A549 treated with Hydrocortisone at 1 μM for 4 hours (cell line): ENCODE measurements at places on chromosomes 6 and 20. TPM values are rescaled to one million over a fixed set of nuclear protein-coding genes. Genes with fewer than 3 reads are reported as not detected.

DAAM2 gene
- 0.09 to 0.52 TPM (median 0.13 TPM) in 5 replicates for total RNA-seq

TNF gene
- 0.08 to 0.12 TPM in 2 of 5 replicates, not detected in the others for total RNA-seq

OXT gene
- total RNA-seq: not detected in 5 replicates

PCSK2 gene
- not detected in 5 replicates for total RNA-seq

SLC17A3 gene
- 0.70 to 1.1 TPM (median 1.0 TPM) in 5 replicates for total RNA-seq

ZSCAN23 gene
- total RNA-seq: not detected in 5 replicates

DEFB123 gene
- not detected in 5 replicates for total RNA-seq

MACROD2 gene
- 0.41 to 0.67 TPM (median 0.50 TPM) in 5 replicates for total RNA-seq

CST2 gene
- total RNA-seq: 0.59 to 1.2 TPM (median 0.71 TPM) in 5 replicates

SRSF3 gene
- total RNA-seq: 491 to 694 TPM (median 517 TPM) in 5 replicates

CDH22 gene
- total RNA-seq: 0.02 to 0.05 TPM (median 0.03 TPM) in 4 of 5 replicates, not detected in the other

RAB23 gene
- 7.1 to 9.0 TPM (median 8.4 TPM) in 5 replicates for total RNA-seq

CLVS2 gene
- total RNA-seq: 0.08 to 0.26 TPM (median 0.17 TPM) in 5 replicates

VSTM2L gene
- total RNA-seq: 18.5 to 30.4 TPM (median 21.4 TPM) in 5 replicates

MRPS26 gene
- 102 to 153 TPM (median 148 TPM) in 5 replicates for total RNA-seq

SLC17A9 gene
- total RNA-seq: 0.06 to 0.12 TPM (median 0.08 TPM) in 3 of 5 replicates, not detected in the others

OPRM1 gene
- total RNA-seq: not detected in 5 replicates

CFAP206 gene
- 0.06 to 0.79 TPM (median 0.47 TPM) in 5 replicates for total RNA-seq

GJA10 gene
- total RNA-seq: not detected in 5 replicates

MICB gene
- 6.1 to 7.7 TPM (median 7.3 TPM) in 5 replicates for total RNA-seq

OGFRL1 gene
- 4.3 to 7.2 TPM (median 5.4 TPM) in 5 replicates for total RNA-seq

SOBP gene
- total RNA-seq: 0.68 to 1.2 TPM (median 0.85 TPM) in 5 replicates

SMLR1 gene
- not detected in 5 replicates for total RNA-seq

TBC1D7 gene
- 24.4 to 28.3 TPM (median 27.2 TPM) in 5 replicates for total RNA-seq

BHLHE23 gene
- total RNA-seq: not detected in 5 replicates

GRM1 gene
- total RNA-seq: 0.02 to 0.05 TPM (median 0.02 TPM) in 3 of 5 replicates, not detected in the others

RHAG gene
- not detected in 5 replicates for total RNA-seq

NKX2-4 gene
- total RNA-seq: 0.05 TPM in 1 of 5 replicates, not detected in the others

SGK2 gene
- total RNA-seq: 7.1 to 8.1 TPM (median 7.2 TPM) in 5 replicates

GINS1 gene
- 29.1 to 38.4 TPM (median 36.5 TPM) in 5 replicates for total RNA-seq

TPX2 gene
- 97.7 to 131 TPM (median 102 TPM) in 5 replicates for total RNA-seq

PPP1R16B gene
- total RNA-seq: 0.08 to 0.22 TPM (median 0.14 TPM) in 5 replicates

CD40 gene
- 3.1 to 5.1 TPM (median 4.1 TPM) in 5 replicates for total RNA-seq

FILIP1 gene
- 0.20 to 0.35 TPM (median 0.29 TPM) in 5 replicates for total RNA-seq

ARHGAP18 gene
- 4.0 to 6.3 TPM (median 5.2 TPM) in 5 replicates for total RNA-seq

ZNF334 gene
- total RNA-seq: not detected in 5 replicates

SLC32A1 gene
- not detected in 5 replicates for total RNA-seq

CEBPB gene
- total RNA-seq: 145 to 325 TPM (median 294 TPM) in 5 replicates

TP53TG5 gene
- not detected in 5 replicates for total RNA-seq

MEP1A gene
- total RNA-seq: 0.05 TPM in 1 of 5 replicates, not detected in the others

NEURL2 gene
- 0.72 to 1.2 TPM (median 0.95 TPM) in 5 replicates for total RNA-seq

COL20A1 gene
- total RNA-seq: 0.38 to 0.93 TPM (median 0.71 TPM) in 5 replicates

RNF39 gene
- total RNA-seq: 0.05 to 0.06 TPM (median 0.05 TPM) in 3 of 5 replicates, not detected in the others

KHDC1L gene
- total RNA-seq: 0.24 to 0.75 TPM (median 0.35 TPM) in 3 of 5 replicates, not detected in the others

PERP gene
- 72.2 to 78.3 TPM (median 77.8 TPM) in 5 replicates for total RNA-seq
